ENCODE measurements at places on chromosomes 3 and 15. TPM values are rescaled to one million over a fixed set of nuclear protein-coding genes. Genes with fewer than 3 reads are reported as not detected.
A peak's percentile ranks its signal among the peaks of the same experiment; 100 is the strongest.

DNA sequence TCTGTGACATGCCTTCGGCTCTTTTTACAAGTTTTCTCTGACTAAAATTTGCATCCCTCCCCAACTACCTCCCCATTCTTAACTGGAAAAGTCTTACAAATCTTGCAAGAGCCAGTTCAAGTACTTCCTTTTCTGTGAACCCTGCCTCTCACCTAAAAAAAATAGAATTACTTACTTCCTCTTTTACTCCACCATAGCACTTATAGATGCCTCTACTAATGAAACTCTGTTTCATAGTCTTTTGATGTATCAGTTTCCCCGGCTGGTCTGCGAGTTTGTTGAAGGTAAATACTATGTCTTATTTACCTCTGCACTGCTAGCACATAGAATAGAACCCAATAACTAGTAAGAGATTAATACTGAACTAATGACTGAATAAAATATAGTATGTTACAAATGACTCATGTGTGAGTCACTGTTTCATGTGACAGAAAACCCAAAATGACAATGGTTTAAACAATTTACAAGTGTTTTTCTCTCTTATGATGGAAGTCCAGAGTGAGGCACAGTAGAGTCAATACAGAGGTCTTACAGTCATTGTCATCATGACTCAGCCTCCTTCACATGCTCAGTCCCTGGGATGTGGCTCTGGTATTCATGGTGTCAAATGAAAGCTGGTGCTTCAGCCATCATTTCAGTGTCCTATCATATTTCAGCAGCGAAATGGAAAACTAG, 393.5 kb downstream of the RSL24D1 start:
- no peak for DNase-seq

DNA sequence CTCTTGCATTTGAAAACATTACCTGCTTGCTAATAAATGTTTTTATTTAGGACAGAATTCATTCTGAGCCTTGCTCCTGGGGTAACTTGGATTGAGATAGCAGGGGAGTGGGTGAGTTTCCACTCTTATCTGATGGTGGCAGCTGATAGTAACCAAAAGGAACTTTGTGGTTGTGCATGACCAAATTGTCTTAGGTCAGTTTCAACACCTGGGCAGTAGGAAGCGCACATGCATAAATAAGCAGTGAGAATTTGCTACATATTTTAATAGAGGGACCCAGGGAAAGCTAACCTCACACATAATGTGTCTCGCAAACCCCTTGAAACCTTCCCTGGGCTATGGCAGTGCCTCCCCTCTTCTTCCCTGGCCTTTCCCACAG, 65.4 kb upstream of the XCR1 start:
- no peak for DNase-seq

DNA sequence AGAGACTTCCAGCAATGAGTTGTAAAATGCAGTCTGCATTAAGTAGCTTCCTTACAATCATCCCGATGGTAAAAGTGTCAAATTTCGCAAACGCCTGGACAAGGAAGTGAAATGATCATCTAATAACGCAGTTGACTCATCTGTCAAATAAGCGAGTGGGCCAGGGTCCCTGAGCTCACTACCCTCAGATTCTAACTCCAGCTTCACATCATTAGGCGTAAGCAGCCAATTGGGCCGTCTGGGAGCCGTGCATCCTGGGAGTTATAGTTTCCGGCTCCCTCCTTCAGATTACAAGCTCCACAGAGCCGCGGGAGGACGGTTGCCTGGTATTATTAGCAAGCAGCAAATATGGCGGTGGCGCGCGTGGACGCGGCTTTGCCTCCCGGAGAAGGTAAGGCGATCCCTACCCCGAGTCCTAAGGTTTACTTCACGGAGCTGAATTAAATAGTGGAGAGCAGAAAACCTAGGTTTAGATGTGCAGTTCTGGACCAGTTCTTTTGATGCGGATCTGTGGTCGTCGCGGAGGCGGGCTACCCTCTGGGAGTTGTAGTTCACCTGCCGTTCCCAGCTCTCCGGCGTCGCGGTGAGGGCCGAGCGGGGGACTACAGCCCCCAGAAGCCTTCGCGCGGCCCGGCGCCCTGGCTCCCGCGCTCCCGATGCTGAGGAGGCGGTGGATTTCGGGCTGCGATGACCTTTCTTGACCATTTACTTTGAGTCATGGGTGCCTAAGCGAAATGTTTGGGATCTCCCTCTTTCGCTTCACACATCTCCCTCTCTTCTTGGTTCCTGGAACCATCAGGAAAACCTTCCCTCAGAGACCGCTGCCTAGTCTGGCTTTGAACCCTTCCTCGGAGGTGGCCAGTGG, at the start of gene CEP97:
Gene CEP97, plus strand, starts transcription at position 286 of the 865 bp plus-strand sequence. Its CDS starts 63 bp downstream, at position 349.
- peak; percentile 96 for DNase-seq

- DNase-seq: no peak
These were observed 61.6 kb downstream of the ATP2C1 start for GRCh38 chr3:130955481-130955880.

DNA sequence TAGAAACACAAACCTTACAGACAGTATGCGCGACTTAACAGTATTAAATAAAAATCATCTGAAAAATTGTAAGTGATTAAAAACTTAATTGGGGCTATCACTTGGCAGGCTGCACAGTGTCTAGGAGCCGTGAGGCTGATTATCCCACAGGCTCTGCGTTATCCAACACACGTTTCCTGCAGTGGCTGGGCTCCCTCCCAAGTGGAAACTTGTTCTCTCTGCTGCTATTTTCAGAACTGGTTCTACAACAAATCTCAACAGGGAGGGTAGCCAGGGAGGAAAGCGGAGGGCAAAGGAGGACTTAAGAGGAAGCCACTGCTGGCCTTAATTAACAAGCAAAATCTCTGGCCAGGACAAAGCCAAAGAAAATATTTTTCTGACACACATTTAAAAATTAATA, 555.2 kb downstream of the MAGI1 start:
- DNase-seq: peak; percentile 82

- peak; percentile 93 for DNase-seq
These were observed at the start of gene MYNN for GRCh38 chr3:169772897-169773816. MYNN (plus strand) TSS chr3:169773396; CDS start chr3:169774296, 900 bp downstream.

Gene RTP4
- 0.79 TPM for total RNA-seq

DNA sequence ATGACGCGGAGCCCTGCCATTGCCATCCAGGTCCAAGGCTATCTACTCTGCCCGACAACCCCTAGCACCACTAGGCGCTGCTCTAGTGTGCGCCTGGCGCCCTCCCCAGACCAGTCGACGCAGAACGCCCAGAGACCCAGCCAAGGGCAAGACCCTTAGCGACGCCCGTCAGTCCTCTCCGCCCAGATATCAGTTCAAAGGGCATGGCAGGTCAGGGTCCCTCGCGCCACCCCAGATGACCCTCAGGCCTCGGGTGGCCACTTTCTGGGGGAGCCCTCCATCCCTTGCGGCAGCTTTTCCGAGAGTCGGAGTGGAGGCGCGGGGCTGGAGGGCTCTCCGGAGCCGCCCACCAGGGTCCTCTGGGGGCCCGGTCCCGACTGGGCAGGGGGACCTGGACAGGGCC, 371 bp upstream of the CLSTN2 start:
- DNase-seq: no peak

DNA sequence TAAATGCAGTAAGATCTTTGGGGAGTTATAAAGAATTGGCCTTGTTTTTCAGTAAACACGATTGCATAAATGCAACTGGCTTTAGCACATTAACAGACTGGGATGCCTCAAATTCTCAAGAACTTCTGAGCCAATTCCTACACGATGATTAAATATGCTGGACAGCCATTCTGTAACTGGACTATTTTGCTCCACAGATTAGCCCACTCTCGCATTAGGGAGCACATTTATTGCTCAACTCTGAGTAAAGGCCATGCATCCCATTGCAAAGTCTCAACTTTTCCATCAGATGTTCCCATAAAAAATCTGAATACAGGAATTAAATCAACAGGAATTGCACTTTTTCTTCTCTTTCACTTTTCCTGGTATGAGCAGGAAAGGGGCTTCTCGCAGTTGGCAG, 66.7 kb upstream of the PRICKLE2 start:
- DNase-seq: peak; percentile 78

DNA sequence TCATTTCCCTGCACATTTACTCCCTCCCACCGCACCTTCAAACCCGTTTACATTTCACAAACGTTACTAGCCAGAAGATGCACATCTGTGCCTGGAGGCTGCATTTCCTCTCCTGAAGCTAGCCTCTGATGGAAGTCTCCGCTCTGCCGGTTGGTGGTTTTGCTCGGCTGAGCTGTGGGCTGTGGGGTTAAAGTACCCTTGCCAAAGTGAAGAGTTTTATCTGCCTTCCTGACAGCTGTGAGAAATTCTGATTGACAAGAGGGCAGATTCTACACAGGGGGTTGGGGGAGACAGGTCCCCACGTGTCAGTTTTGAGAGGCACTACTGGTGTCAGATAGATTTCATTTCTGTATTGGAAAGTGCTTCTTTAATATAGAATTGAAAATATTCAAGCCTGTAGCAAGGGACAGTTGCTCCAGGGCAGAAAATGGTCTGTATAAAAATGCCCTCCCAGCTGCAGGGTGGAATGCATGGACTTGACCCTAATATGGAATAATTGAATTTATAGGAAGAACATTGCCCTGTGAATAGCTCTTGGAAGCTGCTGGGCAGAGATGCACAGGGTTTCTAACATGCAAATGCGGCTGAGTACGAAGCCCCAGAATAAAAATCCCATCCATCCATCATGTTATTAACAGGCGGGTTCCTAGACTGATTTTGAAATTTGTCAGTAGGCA, 201.1 kb upstream of the RGMA start:
- no peak for DNase-seq

DNA sequence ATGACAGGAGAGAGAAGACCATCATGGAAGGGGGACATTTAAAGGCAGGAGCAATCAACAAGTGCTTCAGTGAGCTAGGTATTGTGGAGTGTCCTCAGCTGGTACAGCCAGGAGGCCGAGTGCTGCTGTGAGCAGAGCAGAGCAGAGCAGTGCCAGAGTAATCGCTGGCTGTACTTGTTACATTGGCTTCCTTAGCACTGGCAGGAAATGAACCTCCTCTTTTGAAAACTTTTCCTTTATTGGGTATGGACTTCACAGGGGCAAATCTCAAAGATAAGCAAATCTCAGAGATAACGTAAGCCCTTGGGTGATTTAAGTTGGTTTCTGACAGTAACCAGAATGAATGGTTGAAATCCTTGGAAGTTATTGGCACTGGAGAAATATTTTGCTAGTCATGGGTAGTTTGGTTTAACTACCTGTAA, 2.1 kb downstream of the SH3GL3 start:
- DNase-seq: no peak

Gene CPNE4
- 0.20 TPM for total RNA-seq
